IMR-90 (cell line): ENCODE measurements at places on chromosomes 7 and 10. TPM values are rescaled to one million over a fixed set of nuclear protein-coding genes. Genes with fewer than 3 reads are reported as not detected.

- H3K27ac ChIP-seq: no peak overlapping the region
- H3K4me1 ChIP-seq: peaks cover 10% of the 10 kb centered on the region; the same call in 1 of the 2 replicates
- H3K36me3 ChIP-seq: no peaks in the 10 kb centered on the region
- no peak overlapping the region for H3K4me3 ChIP-seq
These were observed 166.6 kb upstream of the MKLN1 start for GRCh38 chr7:131161103-131161502.

DNA sequence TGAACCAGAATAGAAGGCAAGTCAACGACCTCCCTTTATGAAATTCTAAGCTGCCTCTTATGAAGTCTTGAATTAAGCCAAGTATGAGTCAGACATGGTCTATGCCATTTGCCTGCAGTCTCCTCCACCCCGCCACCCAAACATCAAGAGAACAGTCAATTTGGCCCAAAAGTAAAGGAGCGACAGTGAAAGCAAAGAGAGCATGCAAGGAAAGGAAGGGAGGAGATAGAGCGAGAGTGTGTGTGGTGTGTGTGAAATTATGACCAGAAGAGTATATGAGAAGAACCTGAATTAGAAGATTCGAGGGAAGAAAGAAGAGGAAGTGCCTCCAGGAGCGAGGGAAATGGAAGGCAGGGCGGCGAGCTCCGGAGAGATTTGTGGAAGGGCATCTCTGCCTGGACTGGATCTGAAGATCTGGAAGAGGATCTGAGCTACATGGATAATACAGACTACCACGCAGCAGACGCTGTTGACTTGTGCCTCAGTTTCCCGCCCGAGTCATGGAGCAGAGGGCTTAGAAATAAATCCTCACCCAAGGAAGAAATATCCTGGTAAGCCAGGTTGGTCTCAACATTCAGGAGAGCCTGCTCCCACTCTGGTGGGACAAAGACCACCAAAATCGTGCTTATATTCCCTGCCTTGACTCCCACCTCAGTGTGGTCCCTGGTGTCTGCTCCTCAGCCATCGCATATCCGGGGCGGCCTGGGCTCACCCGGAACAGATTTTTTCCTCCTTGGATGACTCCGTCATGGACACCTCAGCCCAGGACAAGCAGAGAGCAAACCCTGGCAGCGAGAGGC lies 459 bp downstream of the ZDHHC6 start:
- H3K27ac ChIP-seq: peak overlapping the region; percentile 92
- peaks cover 2% of the 10 kb centered on the region for H3K36me3 ChIP-seq
- H3K4me1 ChIP-seq: no peaks in the 10 kb centered on the region
- peak; percentile 23 for DNase-seq

DNA sequence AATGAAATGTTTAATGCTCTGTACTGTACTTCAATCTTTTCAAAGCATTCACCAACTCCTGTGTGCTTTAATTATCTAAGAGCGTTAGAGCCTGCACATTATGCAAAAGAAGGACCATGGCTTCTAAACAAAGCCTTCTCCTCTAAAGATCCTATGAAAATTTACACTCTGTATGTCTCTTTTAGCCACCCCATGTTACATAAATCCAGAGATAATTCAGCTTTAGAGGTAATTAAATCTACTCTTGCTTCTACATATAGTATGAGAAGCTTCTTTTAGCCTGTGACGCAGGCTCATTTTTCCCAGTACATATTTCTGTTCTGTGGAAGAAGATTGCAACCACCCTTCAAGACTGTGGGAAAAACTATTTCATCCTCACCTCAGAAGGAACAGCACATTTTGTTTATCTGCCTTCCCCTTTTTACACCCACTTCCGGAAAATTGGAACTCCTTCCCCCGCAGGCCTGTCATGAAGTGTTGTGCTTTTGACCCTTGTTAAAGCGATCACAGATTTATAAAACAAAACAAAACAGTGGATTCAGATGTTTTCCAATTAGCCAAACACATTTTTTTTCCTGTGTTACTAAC lies 8.1 kb upstream of the TAS2R16 start:
- H3K27me3 ChIP-seq: no peaks in the 10 kb centered on the region
- H3K27ac ChIP-seq: no peak overlapping the region
- H3K4me3 ChIP-seq: no peak overlapping the region

GRCh38 chr10:95434583-95434982 lies 126.6 kb downstream of the SORBS1 start:
- H3K4me3 ChIP-seq: no peak overlapping the region
- DNase-seq: no peak
- peaks cover 21% of the 10 kb centered on the region for H3K27me3 ChIP-seq
- no peaks in the 10 kb centered on the region for H3K36me3 ChIP-seq

GRCh38 chr10:110893559-110894179 lies 21.9 kb downstream of the PDCD4 start:
- no peak overlapping the region for H3K4me3 ChIP-seq
- peaks cover 6% of the 10 kb centered on the region for H3K4me1 ChIP-seq
- peak; percentile 46 for DNase-seq
- no peaks in the 10 kb centered on the region for H3K27me3 ChIP-seq

- no peak for DNase-seq
- H3K4me1 ChIP-seq: no peaks in the 10 kb centered on the region
- H3K27me3 ChIP-seq: peaks cover 14% of the 10 kb centered on the region
- H3K4me3 ChIP-seq: no peak overlapping the region
These were observed 94.8 kb upstream of the AFAP1L2 start for GRCh38 chr10:114499116-114499515.

DNA sequence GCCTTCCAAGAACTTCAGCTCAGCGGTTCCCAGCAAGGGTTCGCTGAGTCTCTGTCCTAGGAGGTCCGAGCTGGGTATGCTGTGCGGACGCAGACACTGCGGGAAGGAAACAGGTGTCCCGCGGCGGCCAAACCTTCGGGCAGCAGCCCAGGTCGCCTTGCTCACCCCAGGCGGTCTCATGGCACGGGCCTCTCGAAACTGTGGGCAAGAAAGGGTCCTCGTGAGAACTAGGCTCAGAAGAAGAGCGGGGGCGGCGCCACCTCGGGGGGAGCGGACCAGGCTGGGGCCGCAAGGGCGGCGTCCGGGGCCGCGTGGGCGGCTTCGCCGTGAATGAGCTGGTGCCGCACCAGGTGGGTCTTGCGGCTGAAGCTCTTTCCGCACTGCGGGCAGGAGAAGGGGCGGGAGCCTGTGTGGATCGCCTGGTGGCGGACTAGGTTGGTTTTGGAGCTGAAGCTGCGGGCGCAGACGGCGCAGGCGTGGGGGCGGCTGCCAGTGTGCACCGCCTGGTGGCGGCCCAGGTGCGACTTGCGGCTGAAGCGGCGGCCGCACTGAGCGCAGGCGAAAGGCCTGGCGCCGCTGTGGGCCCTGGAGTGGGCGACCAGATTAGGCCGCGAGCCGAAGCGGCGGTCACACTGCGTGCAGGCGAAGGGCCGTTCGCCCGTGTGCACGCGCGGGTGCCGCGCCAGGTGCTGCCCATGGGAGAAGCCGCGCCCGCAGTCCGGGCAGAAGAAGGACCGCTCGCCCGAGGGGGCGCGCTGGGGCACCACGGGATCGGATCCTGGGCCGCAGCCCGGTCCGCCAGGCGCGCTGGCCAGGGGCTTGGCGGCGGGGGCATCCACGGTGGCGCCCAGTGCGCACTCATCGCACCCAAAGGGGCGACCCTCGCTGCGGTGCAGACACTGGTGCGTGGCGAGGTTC lies 8.6 kb downstream of the ZNF467 start:
- DNase-seq: no peak
- H3K4me1 ChIP-seq: no peaks in the 10 kb centered on the region
- H3K27ac ChIP-seq: no peak overlapping the region
- H3K36me3 ChIP-seq: no peaks in the 10 kb centered on the region
- peaks cover 18% of the 10 kb centered on the region for H3K27me3 ChIP-seq
- no peak overlapping the region for H3K4me3 ChIP-seq

GRCh38 chr10:49081547-49082275 lies 33.6 kb downstream of the VSTM4 start:
- H3K4me1 ChIP-seq: peaks cover 1% of the 10 kb centered on the region; the same call in 1 of the 2 replicates
- H3K4me3 ChIP-seq: no peak overlapping the region
- no peak overlapping the region for H3K27ac ChIP-seq
- peaks cover 2% of the 10 kb centered on the region for H3K36me3 ChIP-seq
- DNase-seq: peak; percentile 15

GRCh38 chr10:21529032-21529910 lies 3.8 kb upstream of the SKIDA1 start:
- H3K27me3 ChIP-seq: no peaks in the 10 kb centered on the region
- no peaks in the 10 kb centered on the region for H3K36me3 ChIP-seq
- no peak overlapping the region for H3K4me3 ChIP-seq
- H3K4me1 ChIP-seq: no peaks in the 10 kb centered on the region
- no peak for DNase-seq

DNA sequence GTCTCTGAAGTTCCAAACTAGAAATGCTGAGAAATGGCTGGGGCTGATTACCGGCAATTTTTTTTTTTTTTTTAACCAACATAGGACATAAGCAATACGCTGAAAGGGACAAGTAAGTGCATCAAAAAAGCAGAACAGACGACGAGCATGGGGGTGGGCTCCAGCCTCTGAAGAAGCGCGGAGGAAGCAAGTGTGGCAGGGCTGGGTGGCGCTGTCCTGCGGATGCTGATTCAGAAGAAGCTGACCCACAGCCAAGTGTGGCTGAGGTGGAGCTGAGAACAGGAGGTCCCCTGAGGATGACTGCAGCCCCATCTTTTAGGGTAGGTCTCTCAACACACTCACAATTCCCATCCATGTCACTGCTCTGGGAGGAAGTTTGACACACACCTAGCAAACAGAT lies 65.6 kb downstream of the CTBP2 start:
- H3K27me3 ChIP-seq: no peaks in the 10 kb centered on the region
- H3K36me3 ChIP-seq: peaks cover 15% of the 10 kb centered on the region
- no peak overlapping the region; the same call in 1 of the 2 replicates for H3K27ac ChIP-seq
- H3K4me1 ChIP-seq: peaks cover 40% of the 10 kb centered on the region
- no peak overlapping the region for H3K4me3 ChIP-seq

GRCh38 chr7:73606801-73607691 lies 17.3 kb downstream of the MLXIPL start:
- H3K27ac ChIP-seq: no peak overlapping the region
- peak; percentile 10 for DNase-seq
- H3K4me1 ChIP-seq: no peaks in the 10 kb centered on the region
- H3K36me3 ChIP-seq: no peaks in the 10 kb centered on the region
- peaks cover 13% of the 10 kb centered on the region; the same call in 1 of the 2 replicates for H3K27me3 ChIP-seq

GIMAP1 gene
- not detected in 2 replicates for total RNA-seq

ITPRID1 gene
- total RNA-seq: not detected in 2 replicates

LOXL4 gene
- total RNA-seq: 17.5 and 20.8 TPM in 2 replicates
